ENCODE measurements at places on chromosomes 7 and 10.

- DNase-seq, result no peak
These were observed 234.7 kb upstream of the MDFIC start for GRCh38 chr7:114687238-114687637.

- no peak for DNase-seq
These were observed 329.3 kb downstream of the ARL4A start for GRCh38 chr7:13016592-13017332.

GRCh38 chr7:30915751-30916150 lies 4.1 kb downstream of the AQP1 start:
- no peak for DNase-seq

- DNase-seq, result no peak
These were observed 322.6 kb upstream of the MKI67 start for GRCh38 chr10:128448796-128449195.

- DNase-seq, result no peak
These were observed 418.6 kb upstream of the ZMIZ1 start for GRCh38 chr10:78650122-78650521.

GRCh38 chr10:102287538-102287937 lies 42.2 kb downstream of the GBF1 start:
- no peak for DNase-seq

- no peak for DNase-seq
These were observed 767 bp upstream of the ADAM8 start for GRCh38 chr10:133277277-133277992.

DNA sequence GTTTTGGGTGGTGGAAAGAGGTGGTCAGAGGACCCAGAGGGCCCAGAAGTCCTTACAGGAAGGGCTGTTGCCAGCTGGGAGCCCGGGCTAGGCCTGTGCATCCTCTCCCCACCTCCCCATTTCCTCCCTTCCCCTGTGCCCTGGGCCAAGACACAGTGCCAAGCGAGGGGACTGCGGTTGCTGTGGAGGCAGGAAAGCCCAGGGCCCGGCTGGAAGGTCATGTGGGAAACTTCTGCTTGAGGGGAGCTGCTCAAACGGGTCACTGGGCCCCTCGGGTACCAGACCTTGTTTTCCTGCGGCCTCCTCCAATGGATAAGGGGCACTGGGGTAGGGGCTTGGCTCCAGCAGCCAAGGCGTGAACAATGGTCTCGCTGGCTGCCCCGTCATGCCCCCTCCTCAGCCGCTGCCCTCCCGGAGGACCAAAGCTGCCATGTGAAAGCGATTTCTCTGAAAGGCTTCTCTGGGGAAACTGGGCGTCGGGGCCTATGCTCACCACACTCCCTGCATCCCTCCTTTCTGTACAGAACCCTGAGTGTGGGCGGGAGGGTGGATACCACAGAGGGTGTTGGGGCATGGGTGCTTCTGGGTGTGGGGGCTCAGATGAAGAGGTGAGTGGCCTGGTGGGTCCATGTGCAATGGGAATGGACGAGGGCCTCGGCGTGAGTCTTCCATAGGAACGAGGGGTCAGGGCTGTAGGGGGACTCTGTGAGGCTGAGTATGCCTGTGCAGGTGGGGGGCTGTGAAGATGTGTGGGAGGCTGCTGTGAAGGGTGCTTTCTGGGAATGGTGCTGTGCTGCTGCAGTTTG lies 135.3 kb downstream of the PTPN20 start:
- DNase-seq, result no peak

DNA sequence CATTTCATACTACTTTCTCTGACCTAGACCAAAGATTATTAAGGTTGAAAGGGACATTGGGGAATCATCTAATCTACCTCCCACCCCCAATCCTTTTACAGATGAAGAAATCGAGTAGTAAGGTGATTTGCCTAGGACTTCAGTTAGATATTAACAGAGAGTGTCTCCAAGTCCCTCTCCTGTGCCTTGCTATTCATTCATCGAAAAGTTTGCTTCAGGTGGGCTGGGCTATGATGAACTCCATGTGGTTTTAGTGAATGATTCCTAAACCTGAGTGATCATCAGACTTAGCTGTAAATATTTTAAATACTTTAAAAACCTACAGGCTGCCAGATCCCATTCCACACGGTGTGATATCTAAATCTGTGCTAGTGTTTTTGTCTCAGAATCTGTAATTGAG lies 259.4 kb upstream of the SORCS1 start:
- DNase-seq, result no peak
